Stimulated activated CD8-positive, alpha-beta memory T cell treated with anti-CD3 and anti-CD28 coated beads, Interleukin-15, amount 100 ng/mL, for 48 hours (primary cell): ENCODE measurements at places on chromosomes 2 and 18.

GRCh38 chr2:190930411-190930810, 49.8 kb downstream of the GLS start:
- no peak for DNase-seq

GRCh38 chr2:30410217-30410616, 36.8 kb upstream of the LCLAT1 start:
- DNase-seq: no peak

- DNase-seq: no peak
Observed at GRCh38 chr2:133884739-133885381, 316.6 kb upstream of the NCKAP5 start.

GRCh38 chr18:68757126-68757525, 40.8 kb upstream of the CCDC102B start:
- no peak for DNase-seq

GRCh38 chr2:156687715-156688114, 251.5 kb downstream of the GPD2 start:
- DNase-seq: no peak

- DNase-seq: no peak
Observed at GRCh38 chr2:217972490-217972889, 30.3 kb downstream of the TNS1 start.

GRCh38 chr2:177482195-177482594, 89.6 kb downstream of the AGPS start:
- DNase-seq: no peak

DNA sequence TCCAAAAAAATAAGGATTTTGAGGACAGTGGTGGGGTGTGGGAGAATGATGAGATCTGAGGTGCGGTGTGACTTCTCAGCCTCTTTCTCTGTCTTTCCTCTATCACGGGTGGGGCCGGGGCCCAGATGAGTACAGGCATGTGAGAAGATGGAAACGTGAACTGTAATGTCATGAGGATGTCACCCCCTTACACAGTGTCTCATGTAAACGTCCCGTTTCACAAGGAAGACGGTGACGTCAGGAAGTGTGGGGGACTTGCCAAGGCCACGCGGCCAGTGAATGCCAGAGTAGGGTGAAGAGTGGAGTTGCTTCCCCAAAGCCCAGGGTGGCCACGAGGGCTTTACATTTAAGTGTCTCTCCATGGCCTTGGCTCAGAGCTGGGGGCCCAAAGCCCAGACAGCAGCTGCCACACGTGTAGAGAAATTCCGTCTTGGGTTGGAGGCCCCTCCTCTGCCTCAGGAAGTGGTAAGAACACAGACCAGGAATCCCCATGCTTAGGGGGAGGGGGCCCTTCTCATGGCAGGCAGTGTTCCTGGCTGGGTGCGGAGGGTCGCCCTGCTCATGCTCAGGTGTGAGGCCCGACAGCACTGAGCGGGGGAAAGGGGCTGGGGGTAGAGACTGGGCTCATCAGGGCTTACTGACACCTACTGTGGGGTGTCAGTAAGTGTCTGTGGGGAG, 80.9 kb upstream of the SMAD7 start:
- no peak for DNase-seq

GRCh38 chr2:161223139-161223732, 63.0 kb downstream of the TANK start:
- no peak for DNase-seq

GRCh38 chr2:111972955-111973565, 74.7 kb downstream of the MERTK start:
- no peak for DNase-seq

GRCh38 chr2:144320491-144320890, 199.4 kb downstream of the ZEB2 start:
- peak; percentile 40 for DNase-seq

DNA sequence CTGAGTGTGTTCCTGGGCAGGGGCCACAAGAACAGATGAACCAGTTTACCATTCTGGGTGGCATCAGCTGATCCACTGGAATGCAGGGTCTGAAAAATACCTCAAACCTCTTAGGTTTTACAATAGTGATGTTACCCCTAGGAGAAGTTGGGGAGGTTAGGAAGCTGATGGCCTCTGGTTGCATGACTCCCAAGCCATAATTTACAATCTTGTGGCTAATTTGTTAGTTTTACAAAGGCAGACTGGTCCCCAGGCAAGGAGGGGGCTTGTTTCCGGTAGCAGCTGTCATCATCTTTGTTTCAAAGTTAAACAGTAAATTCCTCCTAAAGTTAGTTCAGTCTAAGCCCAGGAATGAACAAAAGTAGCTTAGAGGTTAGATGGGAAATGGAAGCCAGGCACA, 113.8 kb upstream of the SLC38A11 start:
- DNase-seq: no peak

- no peak for DNase-seq
Observed at GRCh38 chr2:230582851-230583283, 129.8 kb upstream of the CAB39 start.

- no peak for DNase-seq
Observed at GRCh38 chr18:23900994-23901393, 113.6 kb upstream of the TTC39C start.

- DNase-seq: no peak
Observed at GRCh38 chr2:124315221-124315880, 290.3 kb downstream of the CNTNAP5 start.

DNA sequence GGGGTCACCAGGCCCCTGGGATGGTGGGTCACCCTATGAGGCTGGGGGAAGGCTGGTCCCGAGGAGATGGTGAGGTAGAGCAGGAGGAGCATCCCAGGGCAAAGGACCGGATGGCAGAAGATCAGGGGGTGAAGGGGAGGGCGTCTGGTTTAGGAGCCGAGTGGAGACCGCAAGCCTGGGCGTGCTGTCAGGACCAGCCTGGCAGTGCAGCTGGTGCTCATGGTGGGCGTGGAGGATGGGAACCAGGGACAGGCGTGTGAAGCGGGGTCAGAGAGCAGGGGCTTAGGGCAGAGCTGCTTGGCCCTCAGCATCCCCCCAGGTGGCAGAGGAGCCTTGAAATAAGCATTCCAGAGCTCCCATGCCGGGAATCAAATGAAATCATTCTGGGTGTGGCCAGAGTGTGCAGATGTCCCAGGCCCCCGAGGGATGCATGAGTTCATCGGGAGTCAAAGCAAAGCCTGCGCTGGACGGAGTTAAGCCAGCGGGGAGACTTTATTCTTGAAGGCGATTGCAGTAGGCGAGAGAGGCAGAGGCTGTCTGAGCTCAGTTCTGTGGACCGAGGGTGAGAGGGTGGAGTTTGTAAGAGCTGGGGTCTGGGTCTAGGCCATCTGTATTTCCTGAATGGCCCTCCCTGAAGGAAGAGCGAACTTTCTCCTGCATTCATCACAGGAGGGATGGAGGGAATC, 33.1 kb upstream of the MBP start:
- no peak for DNase-seq

- DNase-seq: no peak
Observed at GRCh38 chr2:26674002-26674751, 18.3 kb upstream of the KCNK3 start.

DNA sequence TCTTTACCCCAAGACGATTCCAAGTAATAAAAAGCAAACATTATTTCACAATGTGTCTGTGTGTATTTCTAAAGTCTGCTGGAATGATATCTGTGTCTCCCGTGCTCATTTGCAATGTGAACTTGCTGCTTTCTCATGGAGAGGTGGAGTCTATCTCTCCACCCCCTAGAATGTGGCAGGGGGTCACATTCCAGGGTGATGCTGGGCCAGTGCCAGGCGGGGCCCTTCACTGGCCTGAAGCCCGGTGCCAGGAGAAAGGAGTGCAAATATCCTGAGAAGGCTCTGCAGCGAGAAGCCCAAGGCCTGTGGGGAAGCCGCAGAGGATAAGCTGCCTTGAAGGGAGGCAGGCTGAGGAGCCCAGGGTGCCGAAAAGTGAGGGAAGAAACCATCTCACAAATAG, 26.8 kb upstream of the LDLRAD4 start:
- no peak for DNase-seq

DNA sequence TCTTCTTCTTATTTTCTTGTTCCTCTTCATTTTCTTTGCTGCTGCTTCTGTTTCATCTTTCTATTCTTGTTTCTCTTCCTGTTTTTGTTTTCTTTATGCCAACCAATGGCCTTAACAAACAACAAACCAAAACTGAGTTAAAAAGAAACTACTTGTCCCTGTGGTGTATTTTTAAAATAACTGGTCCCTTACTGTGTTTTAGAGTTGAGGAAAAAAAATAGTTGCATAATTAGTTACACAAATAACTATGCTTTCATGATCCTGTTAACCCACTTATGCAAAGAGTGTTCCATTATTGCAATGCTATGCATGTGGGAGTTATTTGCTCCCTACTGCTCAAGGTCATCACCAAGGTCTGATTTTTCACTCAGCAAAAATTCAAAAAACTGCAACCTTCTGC, 39.5 kb upstream of the IMP4 start:
- no peak for DNase-seq

- DNase-seq: no peak
Observed at GRCh38 chr18:45588376-45589355, 26.6 kb upstream of the SLC14A2 start.

- no peak for DNase-seq
Observed at GRCh38 chr2:25295621-25296020, 46.1 kb downstream of the DNMT3A start.

DNA sequence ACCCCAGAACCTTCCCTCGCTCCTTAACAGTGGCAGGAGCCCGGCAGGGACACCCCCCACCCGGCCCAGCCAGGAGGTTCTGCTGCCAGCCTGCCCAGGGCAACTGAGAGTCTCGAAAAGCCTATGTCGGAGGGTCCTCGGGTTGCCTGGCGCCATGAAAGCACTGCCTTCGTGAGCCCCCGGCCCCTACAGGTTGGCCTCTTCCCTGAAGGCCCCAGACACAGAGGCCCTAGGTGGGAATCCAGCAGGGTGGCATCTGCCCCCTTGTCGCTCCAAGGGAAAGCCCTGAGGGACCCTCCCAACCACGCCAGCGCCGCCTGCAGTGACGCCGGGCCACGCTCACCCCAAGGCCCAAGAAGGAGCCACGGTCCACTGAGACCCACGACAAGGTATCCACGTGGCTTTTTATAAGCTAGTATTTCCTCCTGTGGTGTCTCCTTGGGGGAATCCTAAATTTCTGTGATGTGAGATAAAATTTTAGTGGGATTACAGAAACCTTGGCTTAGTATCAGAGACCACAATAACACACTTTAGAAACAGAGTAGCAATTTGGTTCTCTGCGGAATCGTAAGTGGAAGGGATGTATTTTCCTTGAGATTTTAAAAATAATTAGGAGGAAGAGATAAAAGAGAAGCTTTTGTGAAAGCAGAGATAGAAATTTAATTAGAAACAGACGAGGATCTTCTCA, 138.9 kb downstream of the HDAC4 start:
- no peak for DNase-seq

DNA sequence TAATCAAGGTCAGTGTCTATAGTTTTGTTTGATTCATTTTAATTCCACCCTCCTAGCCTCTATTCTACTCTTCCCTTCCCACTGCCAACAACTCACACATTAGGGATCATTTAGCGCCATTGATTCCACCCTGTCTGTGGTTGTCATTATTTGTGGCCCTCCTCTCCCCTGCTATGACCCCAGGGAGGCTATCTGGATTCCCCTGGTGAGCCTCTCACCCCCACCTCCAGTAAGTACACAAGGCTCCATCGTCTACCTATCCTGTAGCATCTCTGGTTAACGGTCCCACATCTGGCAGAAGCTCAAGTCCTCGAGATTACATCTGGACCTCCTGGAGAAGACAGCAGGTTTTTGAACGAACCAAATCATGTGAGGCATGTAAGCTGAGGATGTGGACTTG, 27.4 kb downstream of the UPP2 start:
- DNase-seq: no peak

- no peak for DNase-seq
Observed at GRCh38 chr18:74407888-74408287, 49.2 kb downstream of the DIPK1C start.

DNA sequence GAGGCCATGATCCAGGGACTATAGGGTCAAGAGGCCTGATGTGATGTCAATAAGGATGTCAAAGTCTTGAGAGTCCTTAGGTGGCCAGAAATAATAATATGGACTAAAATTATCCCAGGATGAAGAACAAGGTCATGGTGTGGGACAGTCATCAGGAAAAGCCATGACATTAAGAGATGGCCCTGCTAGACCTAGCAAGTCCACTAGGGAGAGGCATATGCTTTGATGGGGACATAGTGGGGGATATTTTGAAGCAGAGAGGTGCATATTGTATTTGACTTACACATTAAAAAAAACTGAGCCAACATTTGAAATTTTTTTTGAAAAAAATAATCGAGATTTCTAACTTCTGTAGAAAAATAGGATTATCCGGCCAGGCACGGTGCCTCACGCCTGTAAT, 53.3 kb upstream of the CXCR4 start:
- no peak for DNase-seq

DNA sequence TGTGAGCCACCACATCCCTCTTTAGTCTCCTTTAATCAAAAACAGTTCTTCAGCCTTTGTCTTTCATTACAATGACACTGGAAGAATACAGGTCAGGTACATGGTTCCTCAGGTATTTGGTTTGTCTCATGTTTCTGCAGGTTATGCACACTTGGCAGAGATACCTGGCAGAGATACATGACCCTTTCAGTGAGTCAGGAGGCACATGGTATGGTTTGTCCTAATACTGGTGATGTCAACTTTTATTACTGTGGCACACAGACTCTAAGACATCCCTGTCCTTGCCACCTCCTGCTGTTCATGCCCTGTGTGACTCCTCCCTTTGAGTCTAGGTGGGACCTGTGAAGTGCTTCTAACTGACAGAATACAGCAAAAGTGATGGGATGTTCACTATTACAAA, 58.4 kb downstream of the SPIRE1 start:
- no peak for DNase-seq

DNA sequence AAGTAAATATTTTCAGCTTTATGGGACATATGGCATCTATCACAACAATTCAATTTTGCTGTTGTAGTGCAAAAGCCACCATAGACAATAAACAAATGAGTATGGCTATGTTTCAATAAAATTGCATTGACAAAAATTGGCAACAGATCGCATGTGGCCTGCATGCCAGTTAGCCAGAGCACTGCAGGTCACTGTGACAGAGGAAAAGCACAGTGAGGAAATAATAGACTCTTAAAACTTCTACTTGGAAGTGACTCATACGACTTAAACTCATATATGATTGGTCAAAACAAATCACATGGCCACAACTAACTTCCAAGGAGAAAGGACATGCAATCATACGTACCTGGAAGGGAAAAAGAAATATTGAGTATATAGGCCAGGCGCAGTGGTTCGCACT, 44.4 kb downstream of the EXOC6B start:
- no peak for DNase-seq

DNA sequence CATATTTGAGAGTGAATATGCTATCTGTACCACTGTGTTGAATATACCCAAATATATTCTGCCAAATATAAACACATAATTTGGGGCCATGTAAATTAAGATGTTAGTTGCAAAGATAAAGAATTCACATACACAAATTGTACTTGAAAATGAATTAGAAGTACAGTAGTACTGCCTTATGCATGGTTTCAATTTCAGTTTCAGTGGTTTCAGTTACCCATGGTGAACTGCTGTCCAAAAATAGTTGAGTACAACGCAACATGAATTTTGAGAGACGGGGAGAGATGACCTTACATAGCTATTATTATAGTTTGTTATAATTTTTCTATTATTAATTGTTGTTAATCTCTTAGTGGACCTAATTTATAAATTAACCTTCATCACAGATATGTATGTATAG, 1313.0 kb upstream of the FAM98A start:
- DNase-seq: no peak
